ENCODE measurements at places on chromosomes 6 and 20. TPM values are rescaled to one million over a fixed set of nuclear protein-coding genes. Genes with fewer than 3 reads are reported as not detected.

The DSP gene
- total RNA-seq = 77.0 TPM

The PRSS16 gene
- total RNA-seq = 21.1 TPM

The SLC35D3 gene
- total RNA-seq = 0.37 TPM

The PEX7 gene
- total RNA-seq = 11.8 TPM

The VNN1 gene
- total RNA-seq = not detected

The ZNF165 gene
- total RNA-seq = 8.0 TPM

The GSTA2 gene
- total RNA-seq = 0.14 TPM

The FLRT3 gene
- 1.0 TPM for total RNA-seq

The WFDC10B gene
- total RNA-seq = 0.42 TPM

The NR2E1 gene
- not detected for total RNA-seq

The MOG gene
- 1.2 TPM for total RNA-seq

The HSPA12B gene
- total RNA-seq = 6.3 TPM

The ATP9A gene
- 5.4 TPM for total RNA-seq

The C20orf202 gene
- 0.22 TPM for total RNA-seq

The GTPBP2 gene
- 76.4 TPM for total RNA-seq

The OLIG3 gene
- total RNA-seq = 5.4 TPM

The TGM3 gene
- 0.07 TPM for total RNA-seq

The E2F1 gene
- total RNA-seq = 34.2 TPM

The PPP1R14C gene
- 1.1 TPM for total RNA-seq

The ADGRF4 gene
- total RNA-seq = not detected

The SCRT2 gene
- 0.14 TPM for total RNA-seq

The MOCS1 gene
- 18.5 TPM for total RNA-seq

The RWDD2A gene
- total RNA-seq = 5.2 TPM

The C20orf144 gene
- 0.21 TPM for total RNA-seq

The PET117 gene
- 25.7 TPM for total RNA-seq

The RAET1G gene
- not detected for total RNA-seq

The WFDC5 gene
- total RNA-seq = not detected

The ETV7 gene
- total RNA-seq = 1.4 TPM
